ENCODE measurements at places on chromosomes 1 and 21.
A peak's percentile ranks its signal among the peaks of the same experiment; 100 is the strongest.

GRCh38 chr1:51789342-51789741, 89.2 kb downstream of the NRDC start:
- DNase-seq = no peak

DNA sequence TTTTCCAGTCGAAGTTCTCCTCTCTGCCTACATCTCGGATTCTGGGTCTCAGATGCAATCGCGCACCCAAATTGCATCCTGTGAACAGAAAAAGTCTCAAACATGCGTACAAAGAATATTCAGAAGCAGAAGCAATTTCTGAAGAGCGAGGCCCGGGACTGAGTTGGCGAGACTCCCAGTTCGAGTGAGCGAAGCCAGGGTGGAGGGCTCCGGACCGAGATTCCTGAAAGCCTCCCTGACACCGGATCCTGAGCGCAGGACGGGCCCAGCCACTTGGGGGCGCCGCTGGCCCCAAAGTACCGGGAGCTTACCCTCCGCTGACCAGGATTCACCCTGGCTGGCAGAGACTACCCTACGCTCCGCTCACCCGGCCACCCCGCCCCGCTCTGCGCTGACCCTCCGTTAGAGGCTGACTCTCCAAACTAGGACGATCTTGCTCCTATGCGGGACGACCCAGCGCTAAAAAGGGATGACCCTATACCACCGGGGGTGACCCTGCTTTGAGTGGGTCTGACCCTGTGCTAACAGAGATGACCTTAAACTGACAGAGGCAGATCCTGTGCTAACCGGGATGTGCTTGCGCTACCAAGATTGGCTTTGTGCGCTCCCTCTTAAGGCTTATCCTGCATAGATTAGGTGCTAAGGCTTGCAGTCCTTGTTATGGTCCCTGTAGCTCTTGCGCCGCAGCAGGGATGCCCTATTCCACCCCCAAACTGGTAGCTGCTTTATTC, 12.1 kb downstream of the FOXD2 start:
- no peak for DNase-seq

GRCh38 chr21:17794518-17795145, 24.5 kb downstream of the C21orf91 start:
- no peak for DNase-seq

DNA sequence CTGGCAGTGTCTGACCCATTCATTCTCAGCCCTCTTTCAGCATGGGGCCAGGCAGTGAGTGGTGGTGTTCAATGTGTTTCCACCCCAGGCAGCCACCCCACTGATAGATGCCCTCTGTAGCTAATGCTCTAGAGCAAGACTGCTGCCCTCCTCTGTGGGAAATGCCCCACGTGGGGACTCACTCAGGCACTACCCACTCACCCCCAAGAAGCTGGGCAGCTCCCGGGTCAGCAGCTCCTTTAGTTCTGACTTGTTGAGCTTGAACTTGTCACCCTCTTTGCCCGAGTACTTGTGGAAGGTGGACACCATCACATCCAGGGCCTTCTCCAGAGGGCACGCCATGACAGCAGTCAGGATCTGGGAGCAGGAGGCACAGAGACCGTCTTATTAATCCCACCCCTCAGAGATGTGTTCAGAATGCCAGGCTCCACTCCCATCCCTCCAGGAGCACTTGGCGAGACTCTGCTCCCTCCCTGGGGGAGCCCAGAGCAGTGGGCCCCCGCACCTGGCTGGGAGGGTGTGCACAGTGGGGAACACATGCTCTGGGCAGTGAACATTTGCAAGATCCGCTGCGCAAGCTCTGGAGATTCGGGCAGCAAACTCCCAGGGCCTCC, 1.0 kb downstream of the S100A4 start:
- no peak for DNase-seq

GRCh38 chr1:17239420-17239819, 9.5 kb upstream of the PADI3 start:
- peak; percentile 24 for DNase-seq

DNA sequence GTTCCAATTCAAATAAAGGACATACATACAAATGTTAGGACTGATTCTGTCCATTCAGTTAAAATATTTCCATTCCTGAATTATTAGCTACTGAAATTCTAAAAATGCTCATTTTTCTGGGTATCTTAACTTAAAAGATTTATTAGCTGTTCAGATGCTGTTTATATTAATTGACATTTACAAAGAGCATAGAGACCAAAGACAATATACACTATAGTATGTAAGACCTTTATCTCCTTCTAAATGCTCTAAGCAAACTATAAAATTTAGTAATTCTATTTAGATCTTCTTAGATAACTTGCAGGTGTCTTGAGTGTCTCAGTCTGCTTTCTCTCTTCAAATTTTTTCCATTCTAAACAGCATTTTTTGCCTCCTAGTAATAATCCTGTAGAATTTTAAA, 39.3 kb downstream of the VAMP4 start:
- no peak for DNase-seq

- no peak for DNase-seq
Measured at GRCh38 chr1:204834336-204834735, 36.3 kb upstream of the NFASC start.

DNA sequence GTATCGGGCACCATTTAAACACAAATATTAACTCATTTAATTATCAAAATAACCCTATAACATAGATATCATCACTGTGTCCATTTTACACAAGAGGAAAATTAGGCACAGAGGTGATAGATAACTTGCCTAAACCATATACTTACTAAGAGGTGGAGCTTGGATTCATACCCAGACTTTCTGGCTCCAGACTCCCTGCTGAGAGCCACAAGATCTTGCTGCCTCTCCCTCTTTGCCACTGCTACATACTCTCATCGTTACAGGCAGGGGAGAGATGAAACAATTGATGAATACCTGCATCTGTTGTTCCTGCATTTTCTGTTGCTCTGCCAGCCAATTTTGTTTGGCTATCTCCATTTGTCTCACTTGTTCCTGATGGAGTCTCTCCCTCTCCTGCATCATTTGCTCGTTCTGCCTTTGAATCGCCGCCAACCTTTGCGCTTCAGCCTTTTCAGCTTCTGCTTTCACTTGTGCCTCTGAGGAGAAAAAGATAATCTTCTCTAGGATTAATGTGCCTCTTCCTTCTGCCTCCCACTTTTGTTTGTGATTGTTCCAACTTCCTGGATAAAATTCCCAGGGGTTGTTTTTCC, 10.6 kb downstream of the GBP5 start:
- no peak for DNase-seq

GRCh38 chr1:154182344-154183045, 9.4 kb downstream of the TPM3 start:
- DNase-seq = peak; percentile 80

GRCh38 chr1:178119628-178120027, 25.7 kb downstream of the RASAL2 start:
- DNase-seq = no peak

DNA sequence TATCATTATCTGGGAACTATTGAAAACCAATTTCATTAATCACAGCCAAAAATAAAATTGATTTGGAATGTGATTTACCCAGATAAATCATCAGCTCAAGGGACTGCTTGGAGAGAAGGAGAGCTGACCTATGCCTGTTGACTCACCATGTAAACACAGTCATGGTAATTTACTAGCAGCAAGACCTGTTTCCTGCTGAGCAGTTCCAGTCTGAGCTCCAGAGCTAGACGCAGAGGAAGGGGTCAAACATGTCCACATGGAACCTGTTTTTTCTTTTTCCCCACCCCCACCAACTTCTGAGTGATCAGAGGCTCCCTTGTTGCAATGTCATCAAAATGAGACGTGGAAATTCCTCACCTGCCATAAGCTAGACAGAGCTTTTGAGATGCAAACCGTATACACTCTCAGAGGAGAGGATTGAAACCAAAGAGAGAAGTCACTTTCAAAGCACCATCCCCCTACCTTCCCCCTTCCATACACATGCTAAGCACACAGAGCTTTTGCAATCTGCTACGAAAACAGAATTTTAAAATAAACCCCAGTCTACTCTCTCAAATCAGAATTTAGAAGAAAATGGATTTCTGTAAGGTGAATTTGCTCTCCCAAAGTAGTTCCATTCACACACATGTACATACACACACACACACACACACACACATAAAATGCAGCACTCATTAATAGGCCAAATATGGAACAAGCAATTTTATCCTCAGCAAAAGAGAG, 55.9 kb upstream of the PTGFRN start:
- no peak for DNase-seq

DNA sequence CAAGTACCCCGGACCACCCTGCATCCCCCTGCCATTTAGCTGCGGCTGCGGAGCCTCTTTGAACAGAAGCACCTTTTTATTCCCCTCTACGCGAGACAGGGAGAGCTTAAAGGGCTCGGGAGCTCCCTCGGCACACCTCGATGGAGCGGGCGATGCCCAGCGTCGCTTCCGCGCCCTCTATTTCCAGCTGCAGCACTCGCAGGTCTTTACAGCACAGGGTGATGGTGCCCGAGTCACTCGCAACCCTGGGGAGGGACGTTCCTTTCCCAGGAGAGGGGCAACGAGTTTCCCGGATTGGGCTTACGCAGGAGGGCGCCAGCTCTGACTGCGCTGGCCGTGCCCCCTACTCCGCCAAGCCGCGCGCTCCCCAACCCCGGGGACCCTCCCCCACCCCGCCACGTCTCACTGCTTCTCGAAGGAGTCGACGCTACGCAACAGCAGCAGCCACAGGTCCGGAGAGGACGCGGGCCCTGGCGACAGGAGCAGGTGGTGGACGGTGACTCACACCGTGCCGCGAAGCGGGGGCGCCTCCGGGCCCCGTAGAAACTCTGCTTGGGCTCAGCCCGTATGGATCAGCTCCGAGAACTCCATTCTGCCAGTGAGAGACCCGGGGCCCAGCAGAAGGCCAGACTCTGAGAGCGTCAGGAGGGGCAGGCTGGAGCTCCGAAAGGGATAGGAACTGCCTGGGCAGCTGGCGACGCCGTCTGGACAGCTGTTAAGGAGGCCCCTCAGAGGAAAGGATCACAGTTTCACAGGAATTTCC, 5.8 kb upstream of the FAM167B start:
- DNase-seq = no peak

DNA sequence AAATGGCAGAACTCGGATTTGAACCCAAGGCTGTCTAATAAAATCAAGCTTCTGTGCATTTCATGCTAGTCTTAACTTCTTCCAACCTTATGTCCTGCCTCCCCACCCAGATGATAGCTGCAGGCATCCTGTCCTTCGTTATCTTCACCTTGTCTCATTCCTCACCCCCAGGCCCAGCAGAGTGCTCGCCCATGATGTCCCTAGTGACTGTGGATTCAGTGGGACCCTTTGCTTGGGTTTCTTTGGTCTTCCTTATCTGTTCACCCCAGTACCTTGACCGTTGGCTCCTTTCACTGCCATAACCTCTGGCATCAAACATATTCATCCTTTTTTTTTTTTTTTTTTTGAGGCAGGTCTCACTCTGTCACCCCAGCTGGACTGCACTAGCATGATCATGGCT, 5.6 kb upstream of the BSDC1 start:
- DNase-seq = no peak

DNA sequence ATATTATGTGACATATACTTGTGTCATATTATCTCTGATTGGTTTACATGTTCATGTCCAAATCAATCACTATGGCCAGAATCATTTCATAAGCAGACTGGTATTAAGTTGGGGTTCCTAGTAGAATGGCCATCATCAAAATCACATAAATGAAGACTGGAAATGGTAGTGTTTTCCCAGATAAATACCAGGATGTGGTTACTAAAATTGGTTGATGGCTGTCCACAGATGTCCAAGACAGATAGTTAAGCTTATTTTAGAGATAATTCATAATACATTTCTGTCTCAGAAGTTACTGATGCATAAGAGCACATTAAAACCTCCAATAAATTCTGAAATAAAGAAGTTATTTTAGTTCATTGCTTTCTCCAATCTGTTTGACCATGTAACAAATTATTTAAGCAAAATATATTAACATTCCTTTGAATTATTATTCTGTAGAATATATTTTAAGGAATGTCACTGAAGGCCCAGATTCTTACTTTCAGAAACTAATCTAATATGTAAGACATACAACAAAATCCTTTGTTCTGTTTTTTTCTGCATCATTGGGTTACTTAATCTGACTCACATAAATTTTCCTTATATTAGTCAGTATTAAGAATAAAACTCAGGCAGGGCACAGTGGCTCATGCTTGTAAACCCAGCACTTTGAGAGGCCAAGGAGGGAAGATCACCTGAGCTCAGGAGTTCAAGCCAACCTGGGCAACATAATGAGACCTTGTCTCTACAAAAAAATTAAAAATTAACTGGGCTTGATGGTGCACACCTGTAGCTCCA, 483.9 kb downstream of the PTPRC start:
- DNase-seq = no peak

DNA sequence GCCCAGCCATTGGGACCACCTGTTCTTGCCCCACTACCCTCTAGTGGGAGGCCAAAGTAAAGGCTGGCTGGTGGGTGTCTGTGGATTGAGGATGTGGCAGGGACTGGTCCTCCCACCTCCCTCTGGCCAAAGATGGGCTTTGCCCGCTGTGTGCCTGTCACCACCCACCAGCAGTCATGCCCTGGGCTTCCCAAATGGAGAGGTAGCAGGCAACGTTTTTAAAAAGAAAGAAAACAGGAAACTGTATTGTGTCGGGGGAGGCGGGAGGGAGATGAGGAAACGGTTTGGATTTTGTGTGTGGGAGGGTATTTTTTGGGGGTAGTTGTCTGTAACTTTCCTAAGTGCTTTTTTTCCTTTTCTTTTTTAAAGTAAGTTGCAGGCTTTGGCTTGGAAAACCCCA, 30.1 kb downstream of the SZRD1 start:
- no peak for DNase-seq

DNA sequence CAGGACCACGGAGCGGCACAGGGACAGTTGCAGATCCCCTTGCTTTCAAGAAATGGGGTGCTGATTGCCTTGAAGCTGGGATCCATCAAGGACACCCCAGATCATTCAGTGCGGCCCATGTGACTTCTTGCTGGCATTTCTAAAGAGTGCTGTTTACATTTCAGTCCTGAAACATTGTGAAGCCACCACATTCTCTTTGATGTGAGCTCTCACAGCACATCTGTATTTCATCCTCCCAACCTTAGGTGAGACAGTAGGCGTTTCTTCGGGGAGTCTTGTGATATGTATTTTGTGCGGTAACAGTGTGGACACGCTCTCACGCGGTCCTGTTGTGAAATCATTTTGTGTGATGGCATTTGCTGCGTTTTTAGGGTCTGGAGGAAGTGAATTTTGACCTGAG, 57.2 kb downstream of the CACHD1 start:
- no peak for DNase-seq

GRCh38 chr1:147541672-147542568, 619 bp downstream of the BCL9 start:
- DNase-seq = no peak

GRCh38 chr1:228791791-228792190, 56.5 kb downstream of the RHOU start:
- no peak for DNase-seq

DNA sequence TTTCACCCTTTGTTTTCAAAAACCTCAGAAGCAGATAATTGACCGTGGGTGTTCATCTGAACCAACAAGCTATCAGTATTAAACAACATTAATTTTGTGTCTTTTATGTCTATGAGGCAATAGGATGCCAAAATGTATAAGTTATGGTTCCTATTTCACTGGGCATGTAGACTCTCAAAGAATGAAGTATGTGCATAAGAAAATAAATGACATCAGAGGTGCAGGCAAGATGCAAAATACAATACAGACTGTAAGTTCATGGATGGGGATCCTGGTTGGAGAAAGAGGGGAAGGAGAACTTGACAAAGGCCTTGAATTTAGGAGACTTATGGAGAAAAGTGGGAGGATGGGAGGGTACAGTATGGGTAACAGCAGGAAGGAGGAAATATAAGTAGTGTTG, 23.4 kb upstream of the POU2F1 start:
- no peak for DNase-seq

Data from CD4-positive, alpha-beta T cell treated with Interleukin-4 for 1 hour (primary cell).